ENCODE measurements at places on chromosomes 6 and 20. TPM values are rescaled to one million over a fixed set of nuclear protein-coding genes. Genes with fewer than 3 reads are reported as not detected.

GRCh38 chr6:133380047-133380446, 138.9 kb downstream of the EYA4 start:
- DNase-seq, result no peak

GRCh38 chr6:12136905-12137304, 124.8 kb downstream of the HIVEP1 start:
- no peak for DNase-seq

- DNase-seq, result peak; percentile 66
Measured at GRCh38 chr6:26327450-26328264, 37.3 kb upstream of the BTN3A2 start.

The RIPPLY2 gene
- total RNA-seq, result not detected

- DNase-seq, result no peak
Measured at GRCh38 chr6:133951227-133951626, 1.8 kb upstream of the TBPL1 start.

The PLN gene
- 3.9 TPM for total RNA-seq

DNA sequence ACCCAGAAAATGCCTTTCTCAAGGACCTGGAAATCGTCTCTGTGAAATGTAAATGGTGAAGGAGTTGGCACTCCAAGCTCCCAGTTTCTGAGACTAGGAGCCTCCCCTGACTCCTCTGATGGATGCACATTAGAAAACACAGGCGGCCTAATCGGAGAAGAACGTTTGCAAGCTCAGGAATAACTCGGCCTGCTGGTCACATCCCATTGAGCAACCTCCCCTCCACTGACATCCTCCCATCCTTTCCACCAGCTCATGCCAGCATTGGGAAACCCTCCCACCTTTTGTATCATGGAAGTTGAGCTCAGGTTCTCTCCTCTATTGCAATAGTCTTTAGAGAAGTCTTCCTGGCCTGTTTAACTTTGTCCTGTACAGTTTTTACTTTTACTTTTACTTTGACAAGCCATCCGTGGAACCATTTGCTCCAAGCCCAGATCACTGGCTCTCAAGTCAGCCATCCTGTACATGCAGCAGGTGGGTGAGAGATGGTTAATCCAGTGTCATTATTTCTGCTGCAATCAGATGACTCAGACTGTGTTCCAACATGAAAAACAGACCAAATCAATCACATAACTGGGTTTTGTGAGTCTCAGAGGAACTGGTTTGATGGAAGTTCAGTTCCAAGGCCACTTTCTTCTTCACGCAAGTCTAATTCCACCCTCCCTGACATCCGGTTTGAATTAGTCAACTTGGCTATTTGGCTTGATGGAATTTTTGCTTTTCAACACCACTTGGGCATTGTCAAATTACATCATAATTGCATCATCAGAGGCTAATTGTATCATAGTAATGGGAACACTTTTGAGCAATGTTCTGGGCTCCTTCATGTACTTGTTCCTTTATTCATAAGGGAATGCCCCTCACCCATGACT, 619.4 kb upstream of the CDH4 start:
- no peak for DNase-seq

The ADAT2 gene
- 6.6 TPM for total RNA-seq

DNA sequence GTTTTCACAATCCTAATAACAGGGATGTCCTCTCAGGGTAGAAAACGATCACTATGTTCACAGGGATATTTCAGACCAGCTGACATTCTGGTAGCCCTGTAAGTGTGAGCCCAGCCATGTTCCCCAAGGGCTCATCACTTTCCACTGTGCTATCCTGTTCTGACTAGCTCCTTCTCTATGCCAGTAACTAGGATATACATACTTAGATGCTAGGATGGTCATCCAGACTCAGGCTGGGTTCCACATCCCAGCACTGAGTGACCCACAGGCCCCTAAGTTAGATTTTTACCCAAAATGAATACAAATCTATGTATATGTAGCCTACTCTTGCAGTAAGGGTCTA, 83.0 kb downstream of the CD164 start:
- DNase-seq, result peak; percentile 26

- DNase-seq, result no peak
Measured at GRCh38 chr6:161639772-161640171, 365.9 kb upstream of the AGPAT4 start.

The CCR6 gene
- not detected for total RNA-seq

DNA sequence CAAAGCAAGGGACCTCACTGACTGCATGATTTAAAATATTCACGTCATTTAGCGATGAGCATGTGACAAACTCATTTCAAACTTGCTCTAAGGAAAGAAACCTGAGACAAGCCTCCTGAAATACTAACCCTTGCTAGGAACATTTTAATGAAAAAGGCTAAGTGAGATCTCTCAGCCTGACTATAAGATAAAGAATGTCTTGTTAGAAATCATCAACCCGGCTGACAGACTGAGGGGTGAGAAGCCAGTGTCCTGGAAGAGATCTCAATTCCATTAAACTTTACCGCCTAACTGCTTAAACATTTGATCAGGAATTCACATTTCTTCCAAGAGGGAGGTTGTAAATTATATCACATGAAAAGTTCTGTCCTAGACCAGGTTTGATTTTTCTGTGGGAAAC, 274.8 kb upstream of the EXOC2 start:
- peak; percentile 19 for DNase-seq

- DNase-seq, result peak; percentile 91
Measured at GRCh38 chr6:13457577-13457976, 29.8 kb downstream of the GFOD1 start.

DNA sequence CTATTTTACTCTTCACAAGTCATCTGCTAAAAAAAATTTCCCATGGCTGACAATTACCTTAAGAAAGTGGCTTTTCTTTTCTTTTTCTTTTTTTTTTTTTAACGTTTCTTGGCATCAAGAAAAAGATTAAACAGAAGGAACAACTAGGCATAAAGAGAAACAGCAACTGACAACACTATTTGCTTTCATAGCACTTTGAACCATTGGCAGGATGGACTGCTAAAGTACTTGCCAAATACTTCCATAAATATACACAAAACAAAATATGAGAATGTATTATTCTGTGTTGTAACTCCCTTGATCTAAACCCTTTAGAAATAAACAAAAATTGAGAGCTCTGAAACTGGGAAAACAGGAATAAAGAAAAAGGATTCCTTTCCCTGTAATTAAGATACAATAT, 20.0 kb upstream of the PLN start:
- peak; percentile 16 for DNase-seq

Data from muscle of leg (tissue), 16 donors.